ENCODE measurements at places on chromosomes 2 and 18.

DNA sequence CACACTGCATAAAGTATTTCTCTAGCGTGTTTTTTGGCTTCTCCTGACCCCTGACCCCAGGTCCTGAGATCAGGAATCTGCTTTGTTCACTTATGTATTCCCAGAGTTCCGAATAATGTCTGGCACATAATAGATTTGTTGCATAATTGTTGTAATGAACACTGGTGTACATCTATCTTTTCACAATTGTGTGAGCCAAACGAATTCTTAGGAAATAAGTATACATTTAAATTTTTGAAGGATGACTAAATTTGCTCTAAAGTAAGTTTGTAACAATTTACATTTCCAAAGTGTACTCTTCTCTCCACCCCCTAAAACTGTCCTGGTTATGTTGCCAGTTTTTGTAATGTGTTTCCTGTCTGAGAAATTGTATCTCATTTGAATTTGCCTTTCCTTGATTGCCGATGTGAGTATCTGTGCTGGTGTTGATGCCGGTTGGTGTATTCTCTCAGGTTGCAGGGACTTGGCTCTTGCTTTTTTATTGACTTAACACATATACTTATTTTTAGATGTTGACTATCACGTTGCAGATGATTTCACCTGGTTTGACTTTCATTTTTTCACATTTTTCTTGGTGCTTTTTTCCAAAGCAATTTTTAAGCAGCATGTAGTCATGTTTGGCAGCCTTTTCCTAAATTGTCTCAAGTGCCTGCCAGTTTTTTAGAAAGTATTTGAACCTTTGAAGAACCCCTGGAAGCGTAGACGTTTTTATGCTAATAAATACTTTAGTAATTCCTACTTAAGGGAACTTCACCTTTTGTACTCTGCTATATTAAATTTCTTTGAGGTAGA, 16.1 kb upstream of the FARP2 start:
- peaks cover 20% of the 10 kb centered on the region for H3K4me1 ChIP-seq
- no peak overlapping the region for H3K4me3 ChIP-seq
- DNase-seq = no peak
- H3K36me3 ChIP-seq = peaks cover 79% of the 10 kb centered on the region

- DNase-seq = no peak
- no peak overlapping the region for H3K4me3 ChIP-seq
- H3K27ac ChIP-seq = no peak overlapping the region
- H3K36me3 ChIP-seq = no peaks in the 10 kb centered on the region
- H3K27me3 ChIP-seq = no peaks in the 10 kb centered on the region
Observed at GRCh38 chr2:188610827-188611226, 319.2 kb downstream of the GULP1 start.

DNA sequence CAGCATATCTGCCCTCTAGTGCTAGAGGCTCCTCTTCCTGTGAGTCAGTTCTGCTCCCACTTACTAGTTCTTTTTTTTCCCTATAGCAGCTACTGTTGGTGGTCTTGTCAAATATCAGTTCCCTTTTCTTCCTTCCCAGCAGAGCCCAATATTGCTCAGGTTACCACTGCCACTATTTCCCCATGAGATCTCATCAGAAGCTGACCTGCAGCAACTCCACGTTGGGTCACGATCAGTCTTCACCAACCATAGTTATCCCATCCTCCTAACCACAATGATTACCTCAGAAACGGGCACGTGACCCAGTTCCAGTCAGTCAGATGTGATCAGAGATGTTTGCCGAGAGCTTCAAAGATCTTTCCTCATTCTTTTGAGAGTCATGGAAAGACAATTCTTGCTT, 59.7 kb upstream of the CAPN13 start:
- no peaks in the 10 kb centered on the region for H3K27me3 ChIP-seq
- no peaks in the 10 kb centered on the region for H3K4me1 ChIP-seq
- no peaks in the 10 kb centered on the region for H3K36me3 ChIP-seq
- H3K4me3 ChIP-seq = no peak overlapping the region

- DNase-seq = no peak
- H3K27me3 ChIP-seq = no peaks in the 10 kb centered on the region
- no peaks in the 10 kb centered on the region for H3K4me1 ChIP-seq
- no peak overlapping the region for H3K4me3 ChIP-seq
- H3K27ac ChIP-seq = no peak overlapping the region
Observed at GRCh38 chr18:45874491-45875184, 49.2 kb downstream of the SIGLEC15 start.

Data from tibial nerve (tissue), 4 donors.